ENCODE measurements at places on chromosomes 5 and 9.

GRCh38 chr9:88801214-88801796 is 190.0 kb upstream of the S1PR3 start:
- DNase-seq: no peak

- no peak for DNase-seq
Measured at GRCh38 chr9:81683238-81683637, 6.1 kb downstream of the TLE1 start.

GRCh38 chr9:31112491-31112890 is 1272.0 kb upstream of the ACO1 start:
- peak; percentile 45 for DNase-seq

DNA sequence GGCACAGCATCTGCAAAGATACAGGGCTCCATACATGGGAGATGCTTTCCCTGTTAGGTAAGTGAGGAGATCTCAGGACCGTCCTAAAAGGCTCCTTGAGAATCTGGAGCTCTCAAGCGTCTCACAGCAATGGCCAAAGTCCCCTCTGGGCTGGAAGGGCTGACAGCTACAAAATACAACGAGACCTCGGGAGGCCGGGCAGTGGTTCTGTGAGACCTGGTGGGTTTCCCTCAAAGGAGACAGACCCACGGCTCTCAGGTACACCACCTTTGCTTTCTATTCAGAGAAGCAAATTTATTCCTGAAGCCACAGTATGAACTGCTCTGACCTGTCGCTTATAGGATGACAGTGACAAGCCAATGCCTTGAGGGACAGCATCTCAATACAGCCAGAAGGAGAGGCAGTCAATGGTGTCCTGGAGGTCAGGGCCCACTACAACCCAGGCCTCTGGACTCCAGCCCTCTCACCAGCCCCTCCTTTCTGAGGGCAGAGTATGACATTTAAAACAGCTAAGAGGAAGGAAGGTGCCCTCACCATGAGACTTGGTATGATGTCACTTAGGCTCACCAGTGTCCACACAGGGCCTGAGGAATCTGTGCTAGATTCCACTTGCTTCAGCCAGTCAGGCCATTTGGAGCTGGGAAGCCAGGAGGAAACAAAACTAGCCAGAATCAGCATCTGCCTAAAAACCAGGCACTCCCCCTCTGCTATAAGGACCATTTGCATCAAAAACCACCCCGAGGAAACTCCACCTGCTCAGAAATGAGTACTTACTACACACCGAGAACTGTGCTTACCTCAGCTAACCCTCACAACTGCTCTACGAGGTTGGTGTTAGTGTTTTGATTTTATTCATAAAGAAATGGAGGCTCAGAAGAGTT is 86.5 kb upstream of the FSTL4 start:
- DNase-seq: no peak

DNA sequence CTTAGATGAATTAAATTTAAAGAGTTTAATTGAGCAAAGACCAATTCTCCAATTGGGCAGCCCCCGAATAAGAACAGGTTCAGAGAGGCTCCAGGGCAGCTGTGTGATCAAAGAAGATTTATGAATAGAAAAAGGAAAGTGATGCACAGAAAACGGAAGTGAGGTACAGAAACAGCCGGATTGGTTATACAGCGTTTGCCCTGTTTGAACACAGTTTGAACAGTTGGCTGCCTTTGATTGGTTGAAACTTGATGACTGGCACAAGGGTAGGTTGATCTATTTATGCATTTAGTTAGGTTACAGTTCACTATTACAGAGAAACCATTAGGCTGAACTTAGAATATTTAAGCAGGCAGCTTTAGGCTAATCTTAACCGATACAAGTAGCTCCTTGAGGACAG is 29.5 kb downstream of the NIM1K start:
- DNase-seq: no peak

DNA sequence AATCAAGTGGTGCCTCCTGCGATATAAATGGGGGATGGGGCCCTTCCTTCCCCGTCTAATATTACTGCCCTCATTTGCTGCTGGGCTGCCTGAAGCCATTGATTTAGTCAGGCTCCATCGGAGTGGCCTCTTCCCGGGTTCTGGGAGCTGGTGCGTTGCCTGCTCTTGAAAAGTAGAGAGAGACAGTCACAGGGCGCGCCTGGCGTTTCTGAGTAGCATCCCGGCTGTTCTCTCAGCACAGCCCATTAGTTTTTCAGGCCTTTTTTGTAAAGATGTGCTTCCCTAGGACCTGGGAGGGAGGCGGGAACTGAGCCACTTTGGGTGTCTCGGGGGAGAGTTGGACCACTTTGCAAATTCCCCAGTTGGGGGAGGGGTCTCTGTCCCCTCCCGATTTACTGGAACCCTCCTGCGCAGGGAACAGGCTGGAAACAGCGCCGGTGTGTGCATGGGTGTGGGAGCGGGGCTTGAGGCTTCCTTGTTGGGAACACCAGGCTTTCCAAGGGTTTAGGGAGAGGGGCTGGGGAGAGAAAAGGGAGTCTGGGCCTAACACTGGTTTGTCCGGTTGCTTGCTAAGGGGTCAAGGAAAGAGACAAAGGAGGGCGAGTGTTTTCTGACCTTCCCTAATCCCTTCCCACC is 4.7 kb downstream of the PRDM6 start:
- DNase-seq: peak; percentile 9

DNA sequence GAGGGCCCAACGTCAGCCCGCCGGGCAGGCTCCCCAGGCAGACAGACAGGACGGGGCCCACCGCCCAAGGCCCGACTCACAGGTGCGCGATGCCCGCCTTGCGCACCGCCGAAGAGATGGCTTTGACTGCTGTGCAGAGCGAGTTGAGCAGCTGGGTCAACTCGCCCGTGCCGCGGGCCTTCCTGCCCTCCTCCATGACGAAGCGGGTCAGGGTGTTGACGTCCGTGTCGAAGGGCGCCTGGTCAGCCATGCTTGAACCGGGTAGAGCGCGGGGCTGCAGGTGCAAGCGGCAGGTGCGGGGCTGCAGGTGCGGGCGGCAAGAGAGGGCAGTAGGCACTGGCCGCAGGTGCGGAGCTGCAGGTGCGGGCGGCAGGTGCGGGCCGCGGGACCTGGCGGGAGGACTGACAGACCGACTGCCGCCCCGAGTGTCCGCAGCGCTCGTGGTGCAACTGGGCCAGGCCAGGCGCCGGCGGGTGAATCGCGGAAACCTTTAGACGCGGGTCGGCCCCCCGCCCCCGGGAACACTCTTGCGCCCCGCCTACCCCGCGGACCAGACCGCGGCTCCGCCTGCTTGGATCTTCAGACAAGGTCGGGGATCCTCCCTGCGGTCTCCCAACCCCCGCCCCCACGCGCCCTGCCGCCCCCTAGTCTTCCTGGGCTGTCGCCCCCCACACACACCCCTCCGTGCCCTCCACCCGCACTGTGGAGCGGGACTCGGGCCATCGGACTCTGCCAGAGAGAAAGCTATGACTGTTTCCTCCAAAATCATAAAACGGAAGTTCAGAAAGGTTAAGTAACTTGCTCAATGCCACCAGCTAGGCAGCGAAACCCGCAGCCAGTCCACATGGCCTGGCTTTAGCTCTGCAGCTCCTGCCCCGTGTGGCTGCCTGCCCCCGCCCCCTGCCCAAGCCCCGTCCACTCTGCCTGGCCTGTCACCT is at the start of gene FBP1:
Gene FBP1, minus strand, starts transcription at position 458 of the 938 bp plus-strand sequence. Its CDS starts 208 bp downstream, at position 250.
- DNase-seq: no peak

GRCh38 chr5:167912941-167913665 is 378.3 kb upstream of the WWC1 start:
- DNase-seq: no peak

DNA sequence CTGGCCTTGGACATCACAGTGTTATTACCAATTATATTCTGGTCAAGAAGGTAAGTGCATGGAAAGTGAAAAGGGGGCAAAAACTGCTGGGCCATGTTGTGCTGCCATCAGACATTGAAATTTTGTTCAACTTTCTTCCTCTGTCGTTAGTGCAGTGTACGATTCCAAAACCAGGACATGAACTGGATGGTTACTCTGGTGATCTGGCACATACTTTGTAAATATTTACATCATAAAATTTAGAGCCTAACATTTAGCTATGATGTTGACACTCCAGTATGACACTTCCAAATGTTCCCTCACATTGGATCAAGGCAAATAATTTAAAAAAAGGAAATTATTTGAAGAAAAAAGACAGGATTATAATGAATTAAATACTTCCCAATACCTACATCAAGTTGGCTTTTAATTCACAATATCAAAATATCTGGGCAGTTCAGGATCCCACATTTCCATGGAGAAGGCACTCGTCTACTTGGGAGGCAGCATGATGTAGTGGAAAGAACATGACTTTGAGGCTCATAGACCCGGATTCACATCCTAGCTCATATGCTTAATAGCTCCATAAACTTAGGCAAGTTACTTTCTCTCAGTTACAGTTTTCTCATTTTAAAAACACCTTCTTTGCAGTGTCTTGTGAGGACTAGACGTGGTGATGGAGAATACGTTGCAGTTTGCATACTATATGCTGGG is 342.5 kb upstream of the MPDZ start:
- DNase-seq: no peak

- DNase-seq: peak; percentile 1
Measured at GRCh38 chr5:33530183-33531036, 89.6 kb downstream of the TARS1 start.

DNA sequence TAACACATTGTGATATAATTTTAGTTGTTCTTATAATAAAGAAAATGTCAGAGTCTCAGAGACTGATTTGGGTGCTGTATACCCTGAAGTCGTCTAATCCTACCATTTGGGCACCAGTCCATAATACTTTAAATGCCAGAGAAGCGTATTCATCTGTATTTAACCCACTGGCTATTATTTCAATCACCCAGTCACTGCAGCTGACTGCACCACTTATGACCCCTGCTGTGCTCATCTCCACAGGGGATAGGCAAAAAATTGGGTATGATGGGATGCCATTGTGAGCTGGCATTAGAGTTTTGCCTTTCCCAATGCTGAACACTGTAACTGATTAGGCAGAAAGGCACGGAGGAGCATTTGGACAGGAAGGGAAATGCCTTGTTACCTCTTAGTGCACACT is 599.7 kb downstream of the CAAP1 start:
- no peak for DNase-seq

Measured in NCI-H82 (cell line).